ENCODE measurements at places on chromosomes 4 and X.

- H3K36me3 ChIP-seq, result peaks cover 8% of the 10 kb centered on the region
- H3K27me3 ChIP-seq, result no peaks in the 10 kb centered on the region
- H3K27ac ChIP-seq, result no peak overlapping the region
Observed at GRCh38 chr4:88759039-88759894, 61.6 kb upstream of the NAP1L5 start.

DNA sequence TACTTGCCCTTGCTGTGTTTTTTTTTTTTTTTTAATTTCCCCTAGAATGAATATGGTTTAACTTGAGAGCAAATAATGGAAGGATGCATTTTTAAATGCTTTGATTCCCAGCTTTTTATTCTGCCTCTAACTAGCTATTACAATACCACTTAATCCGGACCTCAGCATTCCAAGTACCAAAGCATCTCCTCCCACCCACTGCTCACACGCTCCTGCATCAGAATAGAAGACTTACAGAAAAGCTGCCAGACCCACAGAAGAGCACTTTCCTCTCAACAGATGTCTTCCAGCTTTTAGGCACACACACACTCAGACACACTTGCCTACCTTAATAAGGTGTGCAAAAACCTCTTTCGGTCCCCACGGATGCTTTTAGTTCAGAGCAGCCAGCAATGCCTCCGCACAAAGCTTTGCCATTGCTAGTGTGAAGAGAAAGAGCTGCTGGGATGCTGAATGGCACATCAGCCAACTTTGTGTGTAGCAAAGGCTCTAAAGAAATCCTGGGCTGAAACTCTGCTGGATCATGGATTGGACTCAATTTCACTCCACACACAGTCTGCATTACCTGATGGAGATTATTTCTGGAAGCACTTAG, 1056.2 kb downstream of the DMD start:
- H3K27ac ChIP-seq, result no peak overlapping the region
- H3K27me3 ChIP-seq, result no peaks in the 10 kb centered on the region
- no peaks in the 10 kb centered on the region for H3K4me1 ChIP-seq
- H3K4me3 ChIP-seq, result no peak overlapping the region
- no peaks in the 10 kb centered on the region for H3K36me3 ChIP-seq

- H3K27ac ChIP-seq, result no peak overlapping the region
- H3K4me1 ChIP-seq, result no peaks in the 10 kb centered on the region
Observed at GRCh38 chr4:47704693-47705325, 133.1 kb downstream of the CORIN start.

- no peaks in the 10 kb centered on the region for H3K4me1 ChIP-seq
- no peaks in the 10 kb centered on the region for H3K36me3 ChIP-seq
- no peak overlapping the region for H3K4me3 ChIP-seq
Observed at GRCh38 chr4:160523231-160523630, 1420.4 kb downstream of the RAPGEF2 start.

DNA sequence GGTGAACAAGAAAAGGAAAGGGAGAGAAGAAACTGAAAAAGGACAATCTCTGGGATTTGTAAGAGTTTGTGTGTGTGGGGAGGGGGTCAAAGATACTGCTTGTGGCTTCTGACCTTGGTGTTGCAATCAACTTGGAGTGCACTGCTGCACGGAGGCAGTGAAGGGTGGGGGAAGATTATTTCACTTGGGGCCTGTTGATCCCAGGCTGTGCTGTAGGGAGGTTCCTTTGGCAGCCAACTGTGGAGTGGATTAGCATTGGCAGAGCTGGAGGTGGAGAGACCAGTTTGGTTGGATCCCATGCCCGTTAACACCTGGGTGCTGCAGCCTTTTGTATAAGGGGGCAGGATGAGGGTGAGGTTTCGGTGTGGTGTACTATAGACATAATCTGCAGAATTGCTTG, 38.2 kb downstream of the AFF1 start:
- peaks cover 2% of the 10 kb centered on the region for H3K36me3 ChIP-seq
- no peak overlapping the region for H3K27ac ChIP-seq
- H3K4me3 ChIP-seq, result no peak overlapping the region
- no peak for DNase-seq
- H3K4me1 ChIP-seq, result peaks cover 24% of the 10 kb centered on the region

DNA sequence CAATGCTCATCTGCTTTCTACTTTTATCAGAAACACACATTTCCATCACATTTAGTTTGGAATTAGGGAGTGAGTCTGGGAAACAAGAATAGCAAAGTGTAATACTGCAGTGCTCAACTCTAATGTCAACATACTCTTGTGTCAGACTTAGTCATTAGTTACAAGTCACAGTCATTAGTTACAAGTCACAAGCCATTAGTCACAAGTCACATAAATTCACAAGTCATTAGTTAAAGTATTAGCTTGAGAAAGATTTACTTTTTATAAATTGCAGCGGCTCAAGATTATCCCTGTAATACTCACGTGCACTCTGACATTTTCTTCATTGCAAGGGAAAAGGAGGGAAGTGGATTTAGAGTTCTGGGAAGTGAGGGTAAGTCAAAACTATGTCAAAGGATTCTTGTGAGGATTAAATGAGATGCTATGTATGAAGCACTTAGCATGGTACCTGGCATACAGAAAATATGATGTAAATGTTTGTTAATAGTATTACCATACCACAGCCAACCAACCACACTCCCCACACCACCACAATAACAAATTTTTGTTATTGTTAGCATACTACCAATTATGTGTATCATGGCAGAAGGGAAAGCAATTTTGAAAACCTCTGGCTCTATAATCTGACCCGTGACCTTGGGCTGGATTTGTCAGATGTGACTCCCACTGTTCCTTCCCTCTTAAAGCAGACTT, 116.6 kb downstream of the ARHGAP24 start:
- no peaks in the 10 kb centered on the region for H3K27me3 ChIP-seq
- no peak for DNase-seq
- H3K36me3 ChIP-seq, result no peaks in the 10 kb centered on the region
- H3K27ac ChIP-seq, result no peak overlapping the region
- H3K4me1 ChIP-seq, result no peaks in the 10 kb centered on the region

DNA sequence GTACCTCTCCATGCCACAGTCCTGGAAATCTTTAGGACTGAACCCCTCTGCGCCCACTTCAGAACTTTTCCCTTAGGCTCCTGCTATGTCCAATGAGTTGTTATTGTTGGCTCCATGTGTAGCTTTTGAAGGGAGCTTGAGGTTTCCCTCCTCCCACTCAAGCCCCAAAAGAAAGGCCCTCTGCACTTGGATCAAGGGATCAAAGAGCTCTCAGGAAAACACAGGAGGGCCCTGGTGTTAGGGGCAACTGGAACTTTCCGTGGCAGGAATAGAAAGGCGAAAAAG, 135.0 kb downstream of the RASL11B start:
- peaks cover 6% of the 10 kb centered on the region for H3K4me1 ChIP-seq
- no peaks in the 10 kb centered on the region for H3K27me3 ChIP-seq
- no peak overlapping the region for H3K27ac ChIP-seq
- no peaks in the 10 kb centered on the region for H3K36me3 ChIP-seq
- no peak for DNase-seq
- H3K4me3 ChIP-seq, result no peak overlapping the region

DNA sequence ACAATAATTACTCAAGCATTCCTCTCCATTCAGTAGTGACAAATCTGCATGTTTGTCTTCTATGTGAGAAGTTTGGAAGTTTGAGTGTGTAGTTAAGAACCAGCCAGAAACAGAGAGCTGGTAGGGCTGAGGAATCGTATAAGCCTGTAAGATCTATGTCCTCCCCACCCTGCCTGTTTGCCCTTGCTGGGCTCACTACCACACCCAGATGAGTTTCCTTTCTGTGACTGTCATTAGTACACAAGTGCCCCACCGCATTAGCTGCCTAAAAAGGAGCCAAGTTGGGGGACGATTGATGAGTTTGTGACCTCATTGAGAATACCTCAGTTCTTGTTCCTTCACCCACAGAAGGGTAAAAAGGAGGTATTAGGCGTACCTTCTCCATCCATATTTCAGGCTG, 28.3 kb downstream of the DOCK11 start:
- no peaks in the 10 kb centered on the region for H3K27me3 ChIP-seq
- H3K4me3 ChIP-seq, result no peak overlapping the region
- H3K27ac ChIP-seq, result peak overlapping the region; percentile 57
- peaks cover 5% of the 10 kb centered on the region for H3K36me3 ChIP-seq
- DNase-seq, result peak; percentile 51
- H3K4me1 ChIP-seq, result peaks cover 11% of the 10 kb centered on the region

Data from K562 (cell line).